Cortex of kidney (tissue), 1 donor: ENCODE measurements at places on chromosomes 12 and 14.

DNA sequence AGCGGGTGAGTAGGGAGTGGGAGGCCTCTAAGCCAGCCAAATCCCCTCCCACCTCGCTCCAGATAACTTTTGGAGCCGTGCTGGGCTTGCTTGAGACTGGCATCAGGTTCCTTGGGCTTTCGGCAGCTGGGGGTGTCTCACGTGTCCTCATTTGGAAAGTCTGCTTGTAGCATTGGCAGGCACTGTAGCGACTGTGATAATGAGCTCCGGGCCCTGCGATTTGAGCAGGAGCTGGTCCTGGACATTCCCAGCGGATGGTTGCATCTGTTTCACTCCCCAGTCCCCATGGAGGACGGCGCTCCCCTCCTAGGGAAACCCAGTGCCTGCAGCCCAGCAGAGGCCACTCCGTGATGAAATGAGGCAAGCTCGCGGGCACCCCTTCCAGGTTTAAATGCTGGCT lies 49.4 kb downstream of the DGLUCY start:
- DNase-seq = no peak

DNA sequence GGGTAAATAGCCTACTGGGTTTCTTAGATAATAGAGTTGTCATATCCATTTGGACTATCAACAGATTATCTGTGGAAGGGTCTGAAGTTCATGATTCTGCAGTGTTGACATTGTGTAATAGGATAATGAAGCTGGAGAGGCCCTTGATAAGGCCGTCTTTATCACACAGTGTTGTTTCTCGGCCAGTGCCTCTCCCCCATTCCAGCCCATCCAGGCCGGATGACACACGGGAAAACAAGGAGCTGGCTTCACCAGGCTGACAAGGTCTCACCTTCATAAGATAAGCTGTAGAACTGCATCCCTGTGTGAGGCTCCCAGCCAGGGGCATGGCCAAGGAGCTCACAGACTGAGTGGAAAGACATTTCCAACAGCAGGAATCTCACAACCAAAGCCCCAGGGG lies 8.7 kb upstream of the EML1 start:
- no peak for DNase-seq

- no peak for DNase-seq
Observed at GRCh38 chr12:122999986-123000420, 19.5 kb downstream of the ARL6IP4 start.

DNA sequence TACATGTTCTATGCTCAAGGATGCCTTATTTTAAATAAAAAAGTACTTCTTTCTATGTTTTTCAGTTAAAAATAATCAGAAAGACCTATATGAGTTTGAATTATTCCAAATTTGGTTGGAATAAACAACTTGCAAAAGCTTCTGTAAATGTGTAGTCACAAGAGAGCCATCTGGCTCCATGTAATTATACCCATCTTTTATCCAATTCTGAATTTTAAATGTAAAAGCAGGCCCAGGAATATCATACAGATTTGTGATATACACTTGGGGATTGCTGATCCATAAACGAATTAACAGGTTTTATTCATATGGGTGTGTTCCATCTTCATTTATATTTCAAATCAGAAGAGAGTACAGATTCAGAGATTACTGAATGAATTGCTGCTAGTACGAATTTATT lies 329.2 kb upstream of the LRFN5 start:
- DNase-seq = no peak

DNA sequence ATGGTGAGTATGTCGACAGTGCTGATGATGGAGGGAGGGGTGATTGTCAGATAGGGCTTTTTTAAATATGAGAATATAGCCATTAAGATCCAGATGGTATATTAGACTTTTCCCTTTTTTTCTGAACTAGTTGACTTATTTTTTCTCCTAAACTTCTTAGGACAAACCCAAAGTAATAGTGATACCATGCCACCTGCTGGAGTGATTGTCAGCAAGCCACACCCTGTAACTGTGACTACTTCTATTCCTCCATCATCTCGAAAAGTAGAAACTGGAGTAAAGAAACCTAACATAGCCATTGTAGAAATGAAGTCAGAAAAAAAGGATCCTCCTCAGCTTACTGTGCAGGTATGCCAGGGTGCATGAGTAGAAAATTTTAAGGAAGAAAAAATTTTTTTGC lies 40.1 kb downstream of the KIAA0586 start:
- DNase-seq = no peak

DNA sequence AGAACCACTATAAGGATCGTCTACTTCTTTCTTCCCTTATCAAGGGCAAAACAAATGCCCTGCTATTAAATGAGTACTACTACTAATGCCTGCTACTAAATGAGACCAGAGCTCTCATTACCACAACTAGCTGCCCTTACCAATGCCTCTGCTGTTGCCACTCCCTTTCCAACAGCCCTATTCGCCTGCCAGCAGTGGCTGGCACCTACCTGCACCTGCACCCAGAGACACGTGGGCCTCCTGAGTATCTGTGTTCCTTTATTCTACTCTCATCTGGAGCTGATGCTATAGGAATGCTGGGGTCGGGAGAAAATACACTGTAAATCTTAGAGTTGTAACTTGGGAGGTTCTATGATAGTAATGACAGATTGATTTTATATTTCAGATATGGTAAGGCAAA lies 174.7 kb downstream of the SLC2A13 start:
- no peak for DNase-seq

DNA sequence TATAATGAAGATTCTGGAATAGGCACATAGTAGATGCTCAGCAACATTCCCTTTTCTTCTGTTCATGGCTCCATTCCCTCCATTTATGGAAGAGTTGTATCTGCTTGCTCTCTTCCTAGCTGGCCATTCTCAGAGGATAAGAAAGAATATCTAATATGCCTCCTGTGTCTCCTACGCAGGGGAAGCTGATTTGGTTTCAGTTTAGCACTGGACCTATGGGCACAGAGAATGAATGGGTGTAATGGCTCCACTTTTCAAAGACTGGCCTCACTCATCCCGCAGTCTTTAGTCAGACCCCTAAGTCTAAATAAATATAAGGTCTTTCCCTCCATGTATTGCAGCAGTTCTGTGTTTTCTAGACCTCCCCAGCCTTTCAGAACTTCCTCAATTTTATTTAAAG lies 2.0 kb downstream of the PKP2 start:
- no peak for DNase-seq

DNA sequence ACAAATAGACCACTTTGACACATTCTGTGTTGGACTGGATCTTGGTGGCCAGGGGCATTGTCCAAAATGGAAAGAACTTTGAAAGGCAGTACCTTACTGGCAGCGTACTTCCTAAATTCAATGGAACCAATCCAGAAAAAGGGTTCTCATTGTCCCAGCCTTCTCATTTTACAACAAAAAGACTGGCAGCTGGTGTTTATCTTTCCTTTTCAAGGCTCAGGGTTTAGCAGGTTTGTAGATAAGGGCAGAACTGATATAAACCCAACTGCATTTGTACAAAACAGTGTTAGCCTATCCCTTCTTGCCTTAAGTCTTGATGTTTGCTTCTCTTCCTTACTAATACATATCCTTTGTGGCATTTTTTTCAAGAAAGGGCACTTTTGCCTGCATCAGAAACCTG lies 7.7 kb downstream of the THAP2 start:
- DNase-seq = no peak

GRCh38 chr12:70260646-70261045 lies 17.4 kb downstream of the CNOT2 start:
- DNase-seq = no peak

GRCh38 chr14:89509891-89510290 lies 92.9 kb upstream of the FOXN3 start:
- no peak for DNase-seq
